Neural crest cell (in vitro differentiated cells): ENCODE measurements at places on chromosomes 4 and X. TPM values are rescaled to one million over a fixed set of nuclear protein-coding genes. Genes with fewer than 3 reads are reported as not detected.

DNA sequence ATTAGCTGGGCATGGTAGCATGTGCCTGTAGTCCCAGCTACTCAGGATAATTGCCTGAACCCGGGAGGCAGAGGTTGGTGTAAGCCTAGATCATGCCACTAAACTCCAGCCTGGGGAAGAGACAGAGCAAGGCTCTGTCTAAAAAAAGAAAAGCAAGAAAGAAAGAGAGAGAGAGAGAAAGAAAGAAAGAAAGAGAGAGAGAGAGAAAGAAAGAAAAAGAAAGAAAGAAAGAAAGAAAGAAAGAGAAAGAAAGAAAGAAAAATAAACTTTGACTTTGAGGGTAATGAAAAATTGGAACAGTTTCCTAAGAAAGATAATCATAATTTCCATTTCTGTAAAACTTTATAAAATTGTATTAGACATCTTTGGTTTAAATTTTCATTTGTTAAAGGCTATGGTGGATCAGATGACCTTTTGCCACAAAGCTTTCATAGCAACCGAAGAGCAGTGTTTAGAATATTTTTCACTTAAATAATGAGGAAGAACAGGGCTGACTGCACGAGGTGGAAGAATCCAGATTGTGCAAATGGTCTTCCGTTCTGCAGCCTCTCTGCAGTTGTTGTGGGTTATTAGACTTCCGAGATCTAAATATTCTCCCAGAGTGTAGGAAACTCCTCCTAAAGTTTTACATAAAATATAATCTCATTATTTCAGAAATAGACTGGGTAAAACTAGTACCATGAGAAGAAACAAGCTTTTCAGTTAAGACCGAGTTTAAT, 55.9 kb downstream of the RBM47 start:
- H3K4me3 ChIP-seq: no peak overlapping the region
- H3K27me3 ChIP-seq: no peaks in the 10 kb centered on the region
- DNase-seq: no peak
- H3K4me1 ChIP-seq: peaks cover 10% of the 10 kb centered on the region

DNA sequence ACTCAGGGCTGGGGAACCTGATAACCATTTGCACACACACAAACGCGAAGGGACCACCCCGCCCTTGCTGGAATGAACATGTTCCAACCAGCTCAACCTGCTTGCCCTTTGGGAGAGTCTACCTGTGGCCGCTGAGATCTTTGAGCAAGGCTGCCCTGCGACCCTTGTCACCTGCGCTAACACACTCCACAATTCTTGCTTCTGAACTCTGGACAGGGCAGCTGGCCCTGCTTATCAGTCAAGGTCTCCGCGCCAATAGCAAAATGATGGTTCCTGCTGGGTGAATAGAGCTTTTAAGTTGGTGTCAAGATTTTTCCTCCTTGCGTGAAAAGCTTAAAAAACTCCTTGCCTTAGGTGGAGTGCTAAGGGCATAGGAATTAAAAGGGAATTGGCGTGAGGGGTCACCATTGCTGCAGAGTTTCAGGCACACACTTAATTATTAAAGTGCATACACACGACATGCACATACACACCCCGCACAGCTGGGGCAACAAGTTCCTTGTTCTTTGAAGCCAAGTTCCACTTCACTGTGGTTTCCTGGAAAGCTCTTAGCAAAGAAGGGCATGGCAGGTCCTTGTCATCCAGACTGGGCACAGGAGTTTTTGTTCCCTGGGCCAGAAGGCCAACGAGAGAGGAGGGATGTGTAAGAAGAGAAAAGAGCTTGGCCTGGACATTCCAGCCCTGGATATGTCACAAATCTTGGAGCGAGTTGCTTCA, 207.7 kb downstream of the STIM2 start:
- no peak overlapping the region for H3K27ac ChIP-seq
- H3K27me3 ChIP-seq: no peaks in the 10 kb centered on the region
- H3K4me1 ChIP-seq: no peaks in the 10 kb centered on the region
- no peaks in the 10 kb centered on the region for H3K36me3 ChIP-seq
- no peak for DNase-seq

DNA sequence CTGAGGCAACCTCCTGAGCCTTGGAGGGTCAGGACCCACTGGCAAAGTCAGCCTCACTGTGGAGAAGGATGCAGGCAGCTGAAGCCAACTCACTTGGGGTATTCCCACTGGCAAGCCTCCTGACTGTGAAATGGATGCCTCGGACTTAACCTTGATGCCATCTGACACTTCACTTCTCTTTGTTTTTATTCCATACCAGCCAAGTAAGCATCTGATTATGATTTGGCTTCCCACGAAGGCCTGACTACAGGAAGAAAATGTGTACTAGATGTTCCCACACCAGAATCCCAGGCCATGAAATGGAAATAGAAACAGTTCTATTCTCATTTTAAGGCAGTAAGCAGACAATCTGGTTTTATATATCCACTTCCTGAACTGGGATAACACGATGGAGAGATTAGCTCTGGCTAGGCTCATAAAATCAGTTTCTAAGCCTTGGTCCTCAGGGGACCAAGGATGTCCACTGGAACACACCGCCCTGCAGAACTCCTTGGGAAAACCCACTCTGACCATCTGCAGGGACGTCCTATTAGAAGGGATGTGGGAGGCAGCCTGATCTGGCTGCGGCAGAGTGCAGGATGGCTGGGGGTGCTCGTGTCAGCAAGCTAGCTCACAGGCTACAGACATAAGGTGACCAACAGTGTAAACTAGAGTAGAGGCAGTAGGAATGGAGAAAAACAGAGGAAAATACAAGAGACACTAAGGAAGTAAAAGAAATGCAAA, 89.3 kb downstream of the TSPAN5 start:
- peaks cover 38% of the 10 kb centered on the region for H3K4me1 ChIP-seq
- no peak for DNase-seq
- peaks cover under 1% of the 10 kb centered on the region for H3K36me3 ChIP-seq
- H3K27ac ChIP-seq: no peak overlapping the region
- no peak overlapping the region for H3K4me3 ChIP-seq

ACE2 gene
- total RNA-seq: not detected in 2 replicates

- H3K4me1 ChIP-seq: no peaks in the 10 kb centered on the region
- peaks cover 21% of the 10 kb centered on the region for H3K36me3 ChIP-seq
- H3K27ac ChIP-seq: no peak overlapping the region
These were observed 9.0 kb downstream of the PHKA1 start for GRCh38 chrX:72705111-72705510.
